Activated naive CD4-positive, alpha-beta T cell (primary cell): ENCODE measurements at places on chromosomes 1 and 21.

- no peak for DNase-seq
These were observed 23.3 kb downstream of the CNIH4 start for GRCh38 chr1:224380003-224380402.

- no peak for DNase-seq
These were observed 12.8 kb downstream of the PDE9A start for GRCh38 chr21:42666023-42666747.

GRCh38 chr1:234388094-234388493 lies 14.8 kb downstream of the COA6 start:
- no peak for DNase-seq

GRCh38 chr1:79235301-79236002 lies 228.9 kb upstream of the ADGRL4 start:
- no peak for DNase-seq

GRCh38 chr1:39354572-39354971 lies 136.9 kb upstream of the BMP8A start:
- no peak for DNase-seq

DNA sequence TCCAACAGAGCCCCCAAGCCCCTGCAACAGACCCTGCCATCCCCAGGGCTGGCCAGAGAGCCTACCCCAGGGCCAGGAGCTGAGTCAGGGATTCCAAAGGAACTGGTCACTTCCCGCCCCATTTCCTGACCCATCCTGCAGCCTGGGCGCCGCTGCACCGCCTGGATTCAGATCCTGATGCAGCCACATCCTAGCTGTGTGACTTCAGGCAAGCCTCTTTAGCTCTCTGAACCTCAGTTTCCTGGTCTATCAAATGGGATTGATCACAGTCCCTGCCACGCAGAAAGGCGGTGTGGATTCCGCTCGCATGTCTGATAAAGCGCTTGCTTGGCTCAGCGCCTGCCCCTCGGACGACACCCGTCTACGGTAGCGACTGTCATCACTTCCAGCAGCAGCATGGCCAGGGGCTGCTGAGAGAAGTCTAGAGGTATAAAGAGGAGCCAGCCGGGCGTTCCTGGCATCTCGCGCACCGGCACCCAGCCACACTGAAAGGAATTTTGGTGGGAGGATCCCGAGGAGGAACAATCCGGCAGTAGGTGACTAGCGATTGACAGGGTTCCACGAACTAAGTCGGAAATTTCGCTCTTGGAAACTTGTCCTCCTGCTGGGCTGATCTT lies 10.1 kb downstream of the EPHA2 start:
- no peak for DNase-seq

DNA sequence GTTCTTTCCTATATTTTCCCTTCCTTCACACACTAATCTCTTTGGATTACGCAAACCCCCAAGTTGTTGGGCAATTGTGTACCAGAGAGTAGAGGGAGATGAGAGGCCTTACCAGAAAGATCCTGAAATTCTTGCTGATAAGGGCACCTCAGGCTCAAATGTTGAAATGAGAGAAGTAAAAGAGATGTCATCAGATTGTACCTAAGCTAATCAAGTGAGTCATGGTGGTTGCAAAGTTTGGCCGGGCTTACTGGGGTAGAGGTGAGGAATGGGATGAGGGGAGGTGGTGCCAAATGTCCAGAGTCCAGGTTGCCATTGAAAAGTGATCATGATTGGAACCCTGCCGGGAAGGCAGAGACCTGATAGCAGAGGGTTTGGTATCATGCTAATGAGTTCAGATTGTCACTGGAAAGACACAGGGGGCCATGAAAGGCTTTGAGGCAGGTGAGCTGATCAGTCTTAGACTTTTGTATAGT lies 43.1 kb downstream of the OPTC start:
- no peak for DNase-seq

GRCh38 chr1:24635195-24635843 lies 7.8 kb upstream of the SRRM1 start:
- no peak for DNase-seq

DNA sequence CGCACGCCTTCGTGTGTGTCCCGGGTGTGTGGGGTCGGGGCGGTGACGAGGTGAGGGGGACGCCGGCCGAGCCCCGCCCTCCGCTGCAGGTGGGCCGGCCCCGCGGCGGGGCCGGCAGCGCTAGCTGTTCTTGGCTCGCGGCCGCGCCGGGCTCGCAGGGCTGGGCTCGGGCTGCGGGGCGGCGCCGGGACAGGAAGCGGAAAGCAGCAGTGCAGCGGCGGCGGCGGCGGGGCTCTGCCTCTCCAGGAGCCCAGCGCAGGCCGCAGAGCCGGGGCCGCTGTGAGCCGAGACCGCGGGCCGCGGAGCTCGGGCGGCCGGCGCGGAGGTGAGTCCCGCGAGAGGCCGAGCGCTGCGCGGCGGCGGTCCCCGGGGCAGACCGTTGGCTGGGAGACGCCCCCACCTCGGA lies at the start of gene VANGL1:
TSS of gene VANGL1 (plus strand) at position 209 of the 406 bp plus-strand sequence. CDS start 9,444 bp downstream, outside the sequence.
- DNase-seq, result no peak

DNA sequence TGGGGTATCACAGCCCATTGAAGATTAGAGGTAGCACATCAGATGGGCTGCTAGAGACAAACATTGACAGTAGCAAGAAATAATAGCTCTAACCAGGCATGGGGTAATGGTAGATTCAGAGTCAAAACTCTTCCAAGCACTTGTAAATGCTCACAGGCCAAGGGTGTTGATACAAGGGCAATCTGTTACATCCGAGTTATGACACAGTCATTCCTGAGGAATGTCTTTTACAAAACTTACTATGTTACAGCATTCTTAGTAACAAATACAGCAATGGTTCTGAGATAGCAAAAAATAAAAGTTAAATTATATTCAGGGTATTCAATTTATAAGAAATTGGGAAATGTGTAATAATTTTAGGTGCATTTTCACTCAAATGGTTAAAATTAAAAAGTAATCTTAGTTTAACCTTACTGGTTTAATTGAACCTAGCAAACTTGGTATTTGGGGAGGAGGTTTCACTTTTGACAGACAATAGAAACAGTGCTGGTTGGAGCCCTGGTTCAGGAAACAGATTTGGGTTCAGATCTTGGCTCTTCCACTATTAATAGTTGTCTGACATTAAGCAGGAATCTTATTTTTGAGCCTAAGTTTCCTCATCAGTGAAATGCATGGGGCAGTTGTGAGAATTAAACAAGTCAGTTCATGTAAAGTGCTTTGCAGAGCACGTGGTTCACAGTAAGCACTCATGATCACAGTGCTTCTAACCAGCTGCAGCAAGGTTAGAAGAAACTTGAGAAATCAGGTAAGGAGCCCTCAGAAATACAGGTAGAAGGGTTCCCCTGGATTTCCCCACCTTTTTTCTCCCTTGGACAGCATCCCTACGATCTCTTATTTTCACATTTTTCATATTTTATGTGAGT lies 4.4 kb downstream of the ST3GAL3 start:
- DNase-seq, result no peak

GRCh38 chr1:37108596-37109188 lies 74.4 kb upstream of the GRIK3 start:
- DNase-seq, result no peak

GRCh38 chr1:93005252-93005598 lies 44.0 kb upstream of the DIPK1A start:
- DNase-seq, result no peak

DNA sequence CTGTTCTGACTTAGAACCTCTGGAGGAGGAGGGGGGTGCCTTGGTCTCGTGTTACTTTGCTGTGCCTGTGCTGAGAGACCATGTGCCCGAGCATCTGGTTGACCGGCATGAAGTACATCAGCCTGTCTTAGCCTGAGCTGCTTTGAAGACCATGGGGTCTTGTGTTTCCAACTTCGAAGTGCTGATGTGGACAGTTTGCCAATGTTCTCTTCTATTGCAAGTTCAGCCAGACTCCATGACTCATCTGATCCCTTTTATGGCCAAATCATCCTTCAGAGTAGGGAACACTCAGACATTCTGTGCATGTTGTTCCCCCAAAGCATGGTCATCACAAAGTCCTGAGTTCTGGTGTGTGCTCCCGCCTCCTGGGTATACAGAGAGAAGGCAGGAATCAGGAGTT lies 6.0 kb upstream of the PLA2G2C start:
- no peak for DNase-seq

- DNase-seq, result no peak
These were observed 13.3 kb upstream of the TBX15 start for GRCh38 chr1:119001181-119002027.

- DNase-seq, result no peak
These were observed 69.5 kb downstream of the GADD45A start for GRCh38 chr1:67754526-67754920.

GRCh38 chr21:28227881-28228635 lies 764.6 kb downstream of the LTN1 start:
- no peak for DNase-seq

DNA sequence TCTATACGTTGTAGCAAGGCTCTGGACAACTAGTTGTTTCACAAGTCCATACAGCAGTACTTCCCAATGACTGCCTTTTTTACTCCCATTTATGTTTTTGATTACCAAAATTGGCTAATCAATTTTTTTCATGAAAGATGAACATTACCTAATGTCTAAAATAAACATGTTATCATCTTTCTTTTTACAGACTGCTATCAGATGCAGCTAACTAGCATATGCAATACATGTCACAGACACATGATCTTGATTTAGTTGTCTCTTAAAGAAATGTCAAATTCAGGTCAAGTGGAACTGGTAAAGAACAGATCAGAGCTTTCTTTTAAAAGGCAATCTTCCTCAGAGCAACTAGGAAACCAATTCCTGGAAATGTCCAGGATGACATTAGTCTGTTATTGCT lies 630 bp upstream of the DBT start:
- no peak for DNase-seq

DNA sequence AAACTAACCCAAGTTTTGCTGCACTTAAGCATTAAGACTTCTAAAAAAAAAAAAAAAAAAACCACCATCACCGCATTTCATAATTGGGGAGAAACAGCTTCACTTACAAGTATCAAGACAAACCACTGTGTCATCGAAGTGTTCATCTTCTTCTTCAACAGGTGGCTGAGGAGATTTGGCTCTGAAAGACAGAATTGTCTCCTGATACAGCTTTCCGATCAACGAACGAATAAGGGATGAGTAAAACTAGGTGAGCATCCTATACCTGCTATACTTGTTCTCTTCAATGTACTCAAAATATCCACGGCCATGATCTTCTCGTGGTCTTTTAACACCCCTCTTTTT lies 2.0 kb downstream of the HNRNPU start:
- no peak for DNase-seq

GRCh38 chr21:36184545-36184944 lies 27.9 kb downstream of the DOP1B start:
- DNase-seq, result no peak

- no peak for DNase-seq
These were observed 34.9 kb downstream of the CENPF start for GRCh38 chr1:214637722-214638458.

GRCh38 chr1:237672748-237673147 lies 218.0 kb downstream of the ZP4 start:
- no peak for DNase-seq

DNA sequence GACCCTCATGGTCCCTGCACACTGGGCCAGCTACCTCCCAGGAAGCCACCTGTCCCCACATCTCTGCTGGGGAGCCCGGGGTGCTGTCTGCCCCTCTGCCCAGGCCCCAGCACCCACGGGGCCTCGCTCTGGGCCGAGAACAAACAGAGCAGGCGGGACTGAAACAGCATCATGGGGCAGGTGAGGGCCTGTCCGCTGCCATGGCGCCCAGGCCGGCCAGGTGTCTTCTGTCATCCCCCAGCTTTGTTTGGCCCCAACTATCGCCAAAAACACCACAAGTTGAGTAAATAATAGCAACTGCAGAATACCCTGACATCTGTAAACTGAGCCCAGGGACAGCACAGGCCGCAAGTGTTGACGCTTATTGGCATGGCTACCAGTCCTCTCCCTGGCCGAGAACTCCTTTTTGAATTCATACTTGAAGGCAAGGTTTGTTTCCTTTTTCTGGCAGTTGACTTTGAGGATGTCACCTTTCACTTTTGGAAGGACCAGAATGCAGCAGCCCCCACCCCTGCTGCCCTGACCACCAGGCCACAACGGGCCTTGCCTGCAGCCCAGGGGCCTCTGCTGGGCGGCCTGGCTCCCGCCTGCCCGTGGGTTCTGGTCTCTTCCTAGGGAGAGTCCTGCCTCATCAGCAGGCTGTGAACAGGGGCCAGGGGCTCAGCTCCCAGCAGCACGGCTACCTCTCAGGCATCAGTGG lies 152.7 kb downstream of the CASZ1 start:
- no peak for DNase-seq

GRCh38 chr1:17289721-17290120 lies 18.3 kb upstream of the PADI4 start:
- no peak for DNase-seq

GRCh38 chr21:35294231-35294898 lies 245.3 kb upstream of the RUNX1 start:
- no peak for DNase-seq

GRCh38 chr21:43944078-43944633 lies 68.0 kb upstream of the TRAPPC10 start:
- DNase-seq, result no peak

DNA sequence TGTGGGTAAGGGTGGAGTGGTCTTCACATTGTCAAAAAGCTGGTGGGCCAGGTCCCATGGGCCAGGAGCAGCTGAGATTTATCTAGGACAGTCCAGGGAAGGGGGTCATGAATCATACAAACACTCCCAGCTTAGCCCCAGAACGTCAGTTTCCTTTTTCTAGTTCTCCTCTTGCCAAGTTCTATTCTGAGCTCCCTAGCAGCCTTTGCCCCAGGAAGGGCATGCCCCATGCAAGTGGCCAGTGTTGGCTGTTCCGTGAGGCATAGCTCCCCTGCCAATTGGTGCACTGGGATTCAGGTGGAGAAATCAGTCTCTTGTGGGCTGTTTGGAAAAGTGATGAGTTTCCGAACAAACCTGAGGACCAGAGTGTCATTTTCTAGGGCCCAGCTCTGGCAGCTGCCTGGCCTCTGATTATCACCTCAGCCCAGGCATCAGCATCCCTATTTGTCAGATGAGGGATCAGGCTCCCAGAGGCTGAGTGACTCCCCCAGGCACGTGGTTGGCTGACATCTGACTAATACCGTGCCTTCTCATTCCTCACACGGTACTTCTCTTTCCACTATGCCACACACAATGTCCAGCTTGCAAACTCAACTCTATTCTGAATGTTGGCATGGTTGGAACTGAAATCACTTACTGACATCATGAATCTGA lies 14.2 kb upstream of the MYOM3 start:
- no peak for DNase-seq

- DNase-seq, result no peak
These were observed 67.0 kb upstream of the SOD1 start for GRCh38 chr21:31592516-31592915.

- no peak for DNase-seq
These were observed 2.2 kb upstream of the RHEX start for GRCh38 chr1:206050655-206051235.

GRCh38 chr21:24727803-24728440 lies 879.4 kb downstream of the MRPL39 start:
- DNase-seq, result no peak

- no peak for DNase-seq
These were observed 3.6 kb upstream of the PPP2R5A start for GRCh38 chr1:212281590-212281989.

- DNase-seq, result no peak
These were observed 18.8 kb downstream of the ORC1 start for GRCh38 chr1:52385376-52385775.

DNA sequence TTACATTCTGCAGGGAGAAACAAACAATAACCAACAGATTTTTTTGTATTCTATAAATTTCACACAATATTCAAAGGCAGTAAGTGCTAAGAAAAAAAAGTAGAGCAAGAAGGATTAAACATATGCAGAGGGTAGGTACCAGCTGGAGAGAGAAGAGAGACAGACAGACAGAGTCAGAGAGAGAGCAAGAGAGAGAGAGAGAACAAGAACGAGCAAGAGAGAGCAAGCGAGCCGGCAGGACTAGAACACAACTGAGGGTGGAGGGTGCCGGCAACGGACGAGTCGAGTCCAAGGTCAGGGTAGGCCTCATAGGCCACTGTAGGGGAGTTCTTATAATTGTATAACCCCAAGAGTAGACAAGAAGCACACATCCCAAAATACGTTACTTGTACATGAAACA lies 97.1 kb downstream of the RERE start:
- DNase-seq, result no peak
